K562 (cell line): ENCODE measurements at places on chromosomes 7 and 10. TPM values are rescaled to one million over a fixed set of nuclear protein-coding genes. Genes with fewer than 3 reads are reported as not detected.

PLAU gene
- polyA plus RNA-seq, result 2.6 and 4.2 TPM in 2 replicates

AKR1E2 gene
- 10.9 and 12.1 TPM in 2 replicates for polyA plus RNA-seq

CFTR gene
- not detected in 2 replicates for polyA plus RNA-seq

C10orf95 gene
- polyA plus RNA-seq, result 0.16 and 0.35 TPM in 2 replicates

ANKRD30A gene
- polyA plus RNA-seq, result not detected in 2 replicates

SPDYE8 gene
- not detected in 2 replicates for polyA plus RNA-seq
